ENCODE measurements at places on chromosomes 5 and 9.

DNA sequence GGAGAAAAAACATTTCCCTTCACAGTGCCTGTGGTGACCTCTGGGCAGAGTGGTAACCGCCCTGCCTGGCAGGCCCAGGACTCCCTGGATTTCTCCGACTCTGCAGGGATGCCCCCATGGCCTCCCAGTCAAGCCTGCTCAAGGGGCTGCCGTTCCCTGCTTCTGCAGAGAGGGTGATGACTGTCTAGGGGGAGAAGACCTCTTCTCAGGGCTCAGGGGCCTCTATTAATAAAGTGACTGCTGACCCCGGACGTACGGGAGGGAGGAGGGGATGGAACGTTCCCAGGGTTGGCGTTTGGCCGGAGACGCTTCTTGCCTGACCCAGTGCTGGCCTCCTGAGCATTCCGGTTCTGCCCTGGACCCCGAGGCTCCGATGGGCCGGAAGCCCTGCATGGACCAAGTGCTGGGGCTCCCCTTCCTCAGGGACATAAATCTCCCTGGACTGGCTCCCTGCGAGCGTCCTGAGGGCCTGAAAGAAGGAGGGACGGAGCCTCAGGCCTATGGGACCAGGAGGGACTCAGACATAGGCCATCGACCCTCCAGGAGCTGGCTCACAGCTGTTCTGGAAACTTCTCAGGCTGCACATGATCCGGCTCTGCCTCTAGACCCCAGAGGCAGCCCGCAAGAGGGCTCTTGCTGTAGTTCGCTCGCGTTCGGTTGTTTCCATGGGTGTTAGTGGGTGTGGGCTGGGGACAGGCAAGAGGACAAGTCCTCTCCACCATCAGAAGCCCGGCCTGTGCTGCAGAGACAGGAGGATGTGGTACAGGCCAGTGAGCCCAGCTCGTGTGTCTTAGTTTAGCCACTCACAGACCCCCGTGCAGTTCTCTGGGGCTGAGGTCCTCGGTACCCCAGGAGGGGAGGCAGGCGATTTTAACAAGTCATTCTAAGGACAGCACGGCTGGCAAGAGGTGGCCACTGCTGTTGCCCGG is 8.1 kb upstream of the RNU6ATAC start:
- H3K27me3 ChIP-seq, result peaks cover 5% of the 10 kb centered on the region
- no peak overlapping the region for H3K27ac ChIP-seq
- no peaks in the 10 kb centered on the region for H3K36me3 ChIP-seq
- H3K4me1 ChIP-seq, result no peaks in the 10 kb centered on the region

DNA sequence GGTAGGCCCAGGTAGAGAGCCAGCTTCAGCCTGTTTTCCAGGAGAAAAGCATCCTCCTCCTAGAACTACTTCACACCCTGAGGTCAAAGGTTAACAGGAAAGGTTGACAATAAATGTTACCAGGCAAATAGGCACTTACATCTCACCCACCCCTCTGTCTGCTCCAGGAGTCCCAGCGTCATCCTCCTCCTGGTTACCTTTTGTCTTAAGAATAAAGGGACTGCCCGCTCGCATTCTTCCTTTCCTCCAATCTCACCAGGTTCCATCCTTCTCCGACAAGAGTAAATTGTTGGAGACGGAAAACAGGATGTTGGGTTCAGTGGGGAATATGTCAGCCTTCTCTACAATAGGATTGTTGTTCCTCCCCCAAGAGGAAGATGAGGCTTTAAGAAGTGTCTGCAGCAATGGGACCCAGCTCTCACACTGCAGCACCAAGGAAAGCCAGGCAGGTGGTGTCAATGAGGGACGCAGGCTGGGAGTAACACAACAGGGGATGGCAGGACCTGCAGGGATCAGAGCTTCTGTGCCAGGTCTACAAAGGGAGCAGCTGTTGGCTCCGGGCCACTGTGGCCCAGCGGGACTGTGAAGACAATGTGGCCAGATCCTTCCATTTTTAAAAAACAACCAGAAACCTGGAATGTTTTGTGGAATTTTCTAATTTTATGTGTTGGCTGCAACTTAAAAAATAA is 29.0 kb downstream of the FAT2 start:
- H3K4me1 ChIP-seq, result no peaks in the 10 kb centered on the region
- no peak overlapping the region for H3K4me3 ChIP-seq
- DNase-seq, result no peak
- no peaks in the 10 kb centered on the region for H3K27me3 ChIP-seq

DNA sequence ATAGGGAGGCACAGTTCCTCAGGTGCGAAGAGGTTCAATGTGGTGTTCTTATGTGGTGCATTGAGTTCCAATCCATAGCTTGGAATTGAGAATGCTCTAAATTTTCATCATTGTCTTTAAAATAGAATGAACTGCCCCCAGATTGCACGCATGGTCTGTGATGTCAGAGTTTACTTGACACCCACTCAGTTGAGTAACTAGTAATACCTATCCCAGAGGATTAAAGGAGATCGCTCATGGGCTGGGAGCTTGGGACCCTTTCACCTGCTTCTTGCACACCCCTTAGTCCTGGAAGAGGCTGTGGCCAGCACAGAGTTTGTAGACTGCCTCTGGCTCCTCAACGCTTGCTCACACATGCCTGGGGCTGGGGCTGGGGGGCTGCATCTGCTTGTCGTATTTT is 95.1 kb upstream of the OTULINL start:
- no peak for DNase-seq
- H3K4me3 ChIP-seq, result no peak overlapping the region
- H3K4me1 ChIP-seq, result no peaks in the 10 kb centered on the region
- no peaks in the 10 kb centered on the region for H3K27me3 ChIP-seq
- peaks cover 92% of the 10 kb centered on the region for H3K36me3 ChIP-seq

DNA sequence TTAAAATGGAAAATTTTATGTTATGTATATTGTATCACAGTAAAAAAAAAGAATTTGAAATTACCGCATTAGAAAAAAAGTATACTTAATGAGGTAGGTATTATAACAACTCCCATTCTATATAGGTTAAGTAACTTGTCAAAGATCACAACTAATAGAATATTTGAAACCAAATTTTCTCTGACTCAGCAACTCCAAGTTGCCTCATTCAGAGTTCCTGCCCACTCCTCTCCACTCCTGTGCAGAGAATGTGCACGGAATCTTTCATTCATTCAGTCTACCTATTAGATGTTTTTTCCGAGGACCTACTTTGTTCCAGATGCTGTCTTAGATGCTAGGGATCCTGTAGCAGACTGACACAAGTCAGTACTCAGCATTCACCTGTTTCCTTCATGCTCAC is 15.4 kb downstream of the SH3TC2 start:
- H3K27ac ChIP-seq, result no peak overlapping the region
- H3K27me3 ChIP-seq, result no peaks in the 10 kb centered on the region
- no peak overlapping the region for H3K4me3 ChIP-seq
- H3K4me1 ChIP-seq, result no peaks in the 10 kb centered on the region
- H3K36me3 ChIP-seq, result peaks cover 13% of the 10 kb centered on the region

DNA sequence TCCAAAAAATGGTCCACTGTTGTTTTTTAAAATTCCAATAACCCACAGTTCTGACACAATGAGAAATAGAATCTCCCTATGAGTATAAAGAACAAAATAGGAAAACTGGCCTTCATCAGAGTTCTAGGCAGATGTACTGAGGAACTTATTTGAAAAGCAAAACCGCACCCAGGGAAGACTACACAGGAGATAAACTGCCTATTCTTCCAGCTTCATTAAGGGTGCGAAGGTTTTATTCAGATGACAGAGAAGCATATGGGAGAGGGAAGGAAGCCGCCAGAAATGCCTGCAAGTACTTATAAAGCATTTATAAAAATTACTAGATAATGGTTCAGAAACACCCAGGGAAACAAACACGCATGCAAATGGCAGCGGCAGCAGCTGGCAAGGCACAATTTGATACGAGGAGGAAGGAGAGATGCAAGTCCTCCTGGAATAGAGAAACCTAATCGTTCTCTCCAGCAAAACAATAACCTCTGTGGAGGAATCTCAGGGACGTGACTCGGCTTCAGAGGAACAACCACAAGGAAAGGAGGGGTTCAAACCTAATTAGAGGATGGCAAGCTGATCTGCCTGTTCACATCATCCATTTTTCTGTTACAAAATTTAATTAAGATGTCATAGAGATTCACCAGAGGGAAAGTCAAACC is 9.0 kb downstream of the TTLL11 start:
- H3K36me3 ChIP-seq, result no peaks in the 10 kb centered on the region
- H3K27ac ChIP-seq, result no peak overlapping the region
- no peaks in the 10 kb centered on the region for H3K27me3 ChIP-seq
- no peaks in the 10 kb centered on the region for H3K4me1 ChIP-seq
- no peak for DNase-seq

- peaks cover 3% of the 10 kb centered on the region for H3K4me1 ChIP-seq
- DNase-seq, result no peak
- no peaks in the 10 kb centered on the region for H3K27me3 ChIP-seq
- H3K4me3 ChIP-seq, result no peak overlapping the region
- H3K27ac ChIP-seq, result no peak overlapping the region
Observed at GRCh38 chr9:88383176-88383575, 5.1 kb upstream of the SPIN1 start.

GRCh38 chr9:131951905-131952304 is 127.8 kb downstream of the MED27 start:
- no peaks in the 10 kb centered on the region for H3K36me3 ChIP-seq
- no peak overlapping the region for H3K27ac ChIP-seq
- H3K4me1 ChIP-seq, result no peaks in the 10 kb centered on the region
- H3K4me3 ChIP-seq, result no peak overlapping the region
- no peak for DNase-seq

DNA sequence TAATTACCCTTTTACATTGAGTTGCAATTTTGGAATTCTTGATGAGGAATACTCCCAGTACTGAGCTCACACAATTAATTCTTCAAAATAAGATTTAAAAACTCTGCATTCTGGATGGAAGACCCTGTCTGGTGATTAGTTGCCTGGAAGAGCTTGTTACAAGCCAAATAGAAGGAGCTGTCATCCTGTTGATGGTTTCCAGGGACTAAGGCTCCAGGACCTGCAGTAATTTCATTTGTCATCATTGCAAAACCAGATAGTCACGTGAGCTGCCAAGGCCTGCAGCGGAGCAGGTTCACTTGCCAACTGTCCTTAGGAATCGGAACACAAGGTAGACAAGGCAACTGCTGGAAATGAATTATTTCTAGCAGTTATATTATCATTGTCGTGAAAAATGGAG is 597.7 kb downstream of the CCDC171 start:
- DNase-seq, result no peak
- H3K4me3 ChIP-seq, result no peak overlapping the region
- H3K4me1 ChIP-seq, result peaks cover 1% of the 10 kb centered on the region

- H3K27ac ChIP-seq, result no peak overlapping the region
- no peaks in the 10 kb centered on the region for H3K4me1 ChIP-seq
- H3K36me3 ChIP-seq, result peaks cover 14% of the 10 kb centered on the region
- H3K4me3 ChIP-seq, result no peak overlapping the region
Observed at GRCh38 chr9:32490601-32491000, 35.4 kb downstream of the RIGI start.

- no peak overlapping the region for H3K27ac ChIP-seq
- no peaks in the 10 kb centered on the region for H3K36me3 ChIP-seq
- H3K4me3 ChIP-seq, result no peak overlapping the region
- H3K4me1 ChIP-seq, result peaks cover 43% of the 10 kb centered on the region
Observed at GRCh38 chr5:83099445-83099844, 22.1 kb downstream of the XRCC4 start.

DNA sequence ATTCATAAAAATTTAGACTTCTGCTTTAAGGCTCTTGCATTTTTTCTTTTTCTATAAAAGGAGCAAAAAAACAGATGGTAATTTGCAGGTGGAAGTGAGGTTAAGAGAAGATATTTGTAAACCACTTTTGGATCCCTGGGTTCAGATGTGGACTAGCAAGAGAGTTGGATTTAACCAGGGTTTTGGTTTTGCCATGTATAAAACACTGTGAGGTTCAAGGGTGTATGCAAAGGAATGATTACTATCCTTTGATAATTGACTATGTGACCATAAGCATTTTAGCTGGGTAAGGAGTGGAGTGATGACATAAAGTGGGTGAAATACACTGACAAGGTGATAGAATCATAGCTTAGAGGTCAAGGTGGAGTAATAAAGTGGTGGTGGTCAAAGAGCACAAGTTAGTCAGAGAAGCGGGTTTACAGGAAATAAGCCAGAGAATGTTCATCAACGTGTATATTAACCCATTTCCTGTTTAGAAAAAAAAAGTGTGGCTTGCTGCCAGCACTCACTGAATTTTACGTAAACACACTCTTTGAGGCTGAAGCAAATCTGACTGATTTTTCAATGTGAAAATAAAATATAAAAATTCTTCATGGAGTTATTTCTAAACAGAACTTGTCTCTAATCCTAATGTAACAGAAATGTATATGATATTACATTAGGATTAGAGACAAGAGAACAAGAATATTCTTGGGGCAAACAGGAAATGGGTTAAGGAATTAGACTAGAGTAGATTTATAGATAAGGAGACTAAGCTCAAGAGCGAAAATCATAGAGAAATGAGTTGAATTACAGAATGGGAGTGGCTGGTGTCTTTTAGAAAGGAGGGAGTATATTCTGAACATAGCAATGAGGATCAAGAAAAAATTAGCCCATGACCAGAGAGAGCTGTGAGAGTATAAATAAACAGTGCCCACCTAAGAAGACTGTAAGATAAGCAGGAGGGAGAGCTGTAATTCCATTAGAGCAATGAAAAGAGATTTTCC is 74.5 kb downstream of the CDKN2A start:
- 0 out of 2 replicates have a peak, but pooled peaks cover 10% of the 10 kb centered on the region for H3K36me3 ChIP-seq
- H3K4me3 ChIP-seq, result no peak overlapping the region
- peaks cover 15% of the 10 kb centered on the region for H3K4me1 ChIP-seq
- no peak for DNase-seq
- H3K27ac ChIP-seq, result peak overlapping the region; percentile 74
